ENCODE measurements at places on chromosomes 1 and 21.

DNA sequence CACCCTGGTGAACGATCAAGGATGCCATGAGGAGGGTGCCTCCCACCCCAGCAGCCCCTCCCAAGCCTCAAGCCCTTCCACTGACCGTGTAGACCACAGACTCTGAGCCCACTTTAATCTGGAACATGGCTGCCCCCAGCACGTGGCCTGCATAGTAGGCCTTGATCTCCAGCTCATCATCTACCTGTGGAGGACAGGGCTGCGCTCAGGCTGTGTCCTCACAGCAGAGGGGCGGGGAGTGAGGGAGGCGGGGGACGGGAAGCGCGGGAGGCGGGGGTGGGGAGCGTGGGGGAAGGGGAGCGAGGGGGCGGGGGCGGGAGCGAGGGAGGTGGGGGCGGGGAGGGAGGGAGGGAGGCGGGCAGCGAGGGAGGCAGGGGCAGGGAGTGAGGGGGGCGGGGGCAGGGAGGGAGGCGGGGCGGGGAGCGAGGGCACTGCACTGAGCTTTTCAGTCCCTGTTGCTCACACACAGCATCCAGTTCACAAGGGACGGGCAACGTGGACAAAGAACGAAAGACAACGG lies 7.1 kb downstream of the PUSL1 start:
- no peak for DNase-seq

- no peak for DNase-seq
Measured at GRCh38 chr1:64337475-64337874, 132.5 kb upstream of the CACHD1 start.

DNA sequence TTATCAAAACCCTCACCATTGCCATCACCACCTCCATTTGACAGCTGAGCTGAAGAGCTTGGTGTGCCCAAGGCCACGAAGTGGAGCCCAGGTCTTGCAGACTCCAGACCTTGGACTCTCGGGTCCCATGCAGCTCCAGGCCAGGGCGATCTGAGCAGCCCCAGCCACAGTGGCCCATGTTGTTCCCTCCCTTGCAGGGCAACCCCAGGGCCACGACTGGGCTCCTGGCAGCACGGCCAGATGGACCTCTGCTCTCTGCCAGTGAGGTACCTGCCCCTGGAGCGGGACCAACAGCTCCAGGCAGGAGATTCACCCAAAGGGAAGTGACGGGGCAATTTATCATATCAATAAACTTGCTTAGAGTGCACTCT lies 182.7 kb upstream of the VAMP3 start:
- no peak for DNase-seq

GRCh38 chr1:24178407-24178806 lies 8.7 kb downstream of the IFNLR1 start:
- no peak for DNase-seq

DNA sequence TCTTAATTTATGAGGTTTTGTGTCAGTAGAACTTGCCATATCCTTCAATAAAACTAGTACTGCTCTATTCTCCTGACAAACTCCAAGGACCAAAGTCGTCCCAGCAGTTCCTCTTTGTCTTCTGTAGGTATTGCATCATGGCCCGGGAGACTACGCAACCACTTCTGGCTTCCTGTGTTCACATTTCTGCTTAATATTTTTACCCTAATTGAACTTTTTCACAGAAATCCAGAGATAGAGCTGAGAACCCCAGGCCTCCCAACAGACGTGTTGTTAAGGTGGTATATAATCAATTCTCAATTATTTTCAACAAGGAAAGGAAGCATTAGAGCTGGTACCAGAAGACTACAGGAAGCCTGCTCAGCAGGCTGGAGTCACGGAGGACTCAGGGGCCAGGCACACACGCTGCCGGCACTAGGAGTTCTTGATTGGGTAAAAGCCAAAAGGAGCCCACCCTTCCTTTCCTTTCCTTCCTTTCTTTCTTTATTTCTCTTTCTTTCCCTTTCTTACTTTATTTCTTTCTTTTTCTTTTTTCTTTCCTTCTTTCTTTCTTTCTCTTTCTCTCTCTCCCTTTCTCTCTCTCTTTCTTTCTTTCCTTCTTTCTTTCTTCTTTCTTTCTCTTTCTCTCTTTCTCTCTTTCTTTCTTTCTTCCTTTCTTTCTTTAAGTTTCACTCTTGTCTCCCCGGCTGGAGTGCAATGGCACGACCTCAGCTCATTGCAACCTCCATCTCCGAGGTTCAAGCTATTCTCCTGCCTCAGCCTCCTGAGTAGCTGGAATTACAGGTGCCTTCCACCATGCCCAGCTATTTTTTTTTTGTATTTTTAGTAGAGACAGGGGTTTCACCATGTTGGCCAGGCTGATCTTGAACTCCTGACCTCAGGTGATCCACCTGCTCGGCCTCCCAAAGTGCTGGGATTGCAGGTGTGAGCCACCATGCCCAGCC lies 173.7 kb downstream of the ZBTB18 start:
- no peak for DNase-seq

GRCh38 chr1:240005997-240006650 lies 85.6 kb upstream of the FMN2 start:
- no peak for DNase-seq

GRCh38 chr21:42784896-42785451 lies 94.4 kb downstream of the WDR4 start:
- DNase-seq, result no peak

DNA sequence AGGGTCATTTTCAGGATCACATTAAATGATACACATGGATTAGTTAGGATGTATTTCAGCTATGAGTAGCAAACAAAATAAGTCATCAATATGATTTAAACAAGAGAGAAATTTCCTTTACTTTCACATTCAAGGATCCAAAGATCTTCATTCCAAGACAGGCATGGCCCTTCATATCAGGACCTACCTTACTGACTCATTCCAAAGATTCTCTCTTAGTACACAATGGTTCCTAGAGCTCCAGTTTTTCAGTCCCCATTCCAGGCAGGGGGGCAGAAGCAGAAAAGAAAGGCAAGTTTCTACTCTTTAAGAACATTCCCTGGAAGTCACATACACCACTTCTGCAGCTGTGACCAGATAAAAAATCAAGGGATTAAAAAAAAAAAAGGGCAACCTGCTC lies 23.7 kb downstream of the RGS2 start:
- no peak for DNase-seq

DNA sequence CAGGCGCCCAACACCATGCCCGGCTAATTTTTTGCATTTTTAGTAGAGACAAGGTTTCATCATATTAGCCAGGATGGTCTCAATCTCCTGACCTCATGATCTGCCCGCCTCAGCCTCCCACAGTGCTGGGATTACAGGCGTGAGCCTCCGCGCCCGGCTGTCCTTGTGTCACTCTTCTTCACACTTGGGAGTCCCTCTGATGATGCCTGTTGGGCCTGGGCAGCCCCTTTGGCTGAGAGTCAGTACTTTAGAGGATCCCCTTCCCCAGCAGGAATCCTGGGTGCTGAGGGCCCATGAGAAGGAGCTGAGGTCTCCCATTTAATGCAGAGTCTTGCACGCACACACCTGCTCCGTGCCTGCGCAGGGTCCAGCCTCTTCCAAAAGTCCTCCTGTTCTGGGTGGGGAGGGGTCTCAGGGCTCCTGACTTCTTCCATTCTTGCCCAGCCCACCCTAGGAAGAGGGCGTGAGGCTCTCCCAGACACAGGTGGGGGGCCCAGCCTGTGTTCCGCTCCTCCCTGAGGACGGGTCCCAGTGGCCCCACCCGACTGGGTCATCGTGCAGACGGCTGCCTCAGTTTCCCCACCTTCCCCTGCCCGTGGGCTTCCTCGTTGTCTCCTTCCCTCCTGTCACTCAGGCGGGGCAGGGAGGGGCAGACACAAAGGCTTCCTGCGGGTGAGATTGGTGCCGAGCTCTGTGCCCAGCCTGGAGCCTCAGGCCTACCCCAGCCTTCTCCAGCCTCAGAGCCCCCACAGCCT lies 3.9 kb downstream of the TTLL10 start:
- DNase-seq, result no peak

DNA sequence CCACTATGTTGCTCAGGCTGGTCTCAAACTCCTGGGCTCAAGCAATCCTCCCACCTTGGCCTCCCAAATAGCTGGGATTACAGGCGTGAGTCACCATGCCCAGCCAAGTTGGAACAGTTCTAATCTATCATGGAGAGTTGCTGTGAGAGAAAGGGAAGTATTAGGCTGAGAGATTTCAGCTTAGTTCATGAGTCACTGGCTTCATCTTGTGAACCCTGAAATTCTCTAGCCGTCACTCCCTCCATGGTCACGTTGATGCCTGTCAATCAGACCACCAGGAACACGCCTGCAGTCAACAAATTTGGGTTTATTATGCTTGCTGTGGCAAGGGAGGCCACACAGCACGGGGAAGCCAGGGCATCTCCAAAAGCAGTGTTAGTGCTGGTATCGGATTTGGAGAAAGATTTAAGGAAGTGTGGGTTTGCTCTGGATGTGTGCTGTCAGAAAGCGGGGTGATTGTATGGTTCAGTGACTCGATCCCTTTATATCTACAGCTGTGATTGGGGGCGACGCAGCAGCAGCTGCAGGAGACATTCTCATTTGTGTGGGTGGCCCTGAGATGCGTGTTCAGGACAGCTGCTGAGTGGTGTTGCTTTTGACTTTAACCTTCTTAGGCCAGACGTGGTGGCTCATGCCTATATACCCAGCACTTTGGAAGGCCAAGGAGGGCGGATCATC lies 18.7 kb downstream of the UQCRHL start:
- DNase-seq, result no peak

- DNase-seq, result no peak
Measured at GRCh38 chr1:12539705-12540579, 78.1 kb downstream of the DHRS3 start.

- no peak for DNase-seq
Measured at GRCh38 chr1:226973898-226974543, 33.9 kb downstream of the COQ8A start.

GRCh38 chr1:156117414-156118176 lies 3.1 kb downstream of the LMNA start:
- DNase-seq, result no peak

GRCh38 chr1:64687725-64688327 lies 57.0 kb upstream of the RAVER2 start:
- no peak for DNase-seq

DNA sequence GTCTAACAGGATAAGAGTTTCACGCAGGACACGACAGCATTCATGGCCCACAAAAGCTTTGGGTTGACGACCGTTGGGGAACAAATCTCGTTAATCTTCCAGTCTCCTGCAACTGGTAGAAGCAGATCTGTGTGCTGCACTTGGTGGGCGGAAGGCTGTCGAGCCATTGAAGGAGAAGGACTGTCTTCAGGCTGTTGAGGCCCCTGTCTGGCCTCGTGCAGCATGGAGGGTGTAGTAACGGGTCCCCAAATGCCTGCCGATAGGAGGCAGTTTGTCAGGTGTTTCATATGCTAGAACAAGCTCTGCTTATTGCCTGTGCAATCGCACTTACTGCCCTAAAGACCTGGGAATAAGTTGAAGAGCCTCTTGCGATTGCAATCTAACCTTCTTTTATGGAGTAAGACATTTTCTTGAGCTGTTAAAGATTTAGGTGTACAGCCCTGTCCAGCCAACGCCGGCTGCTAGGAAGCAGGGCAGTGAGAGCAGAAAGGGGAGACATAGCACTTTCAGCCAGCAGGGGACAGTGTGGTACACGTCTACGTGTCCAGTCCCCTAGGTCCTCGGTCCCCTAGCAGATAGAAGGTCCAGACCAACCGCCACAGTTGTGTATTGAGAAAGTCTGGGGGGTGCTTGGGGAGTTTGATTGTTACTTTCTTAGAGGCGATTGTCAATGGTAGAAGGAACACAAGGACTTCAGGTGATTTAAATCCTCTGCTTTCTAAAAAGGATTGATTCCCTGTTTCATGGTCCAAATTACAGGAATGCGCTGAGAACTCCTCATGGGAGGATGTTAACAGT lies 102.3 kb upstream of the TMPRSS2 start:
- peak; percentile 52 for DNase-seq

GRCh38 chr1:184020855-184021254 lies 16.7 kb downstream of the COLGALT2 start:
- DNase-seq, result no peak

Data from stimulated activated CD8-positive, alpha-beta memory T cell treated with anti-CD3 and anti-CD28 coated beads, Interleukin-4, amount 100 ng/mL, for 48 hours (primary cell).